ENCODE measurements at places on chromosomes 12 and 14. TPM values are rescaled to one million over a fixed set of nuclear protein-coding genes. Genes with fewer than 3 reads are reported as not detected.

The DNAJC22 gene
- total RNA-seq, result 1.9 TPM

The AMIGO2 gene
- 21.8 TPM for total RNA-seq

The WNT1 gene
- not detected for total RNA-seq

The PRB2 gene
- total RNA-seq, result not detected

The SYNDIG1L gene
- total RNA-seq, result not detected

The CDK17 gene
- 23.2 TPM for total RNA-seq

The MTRFR gene
- total RNA-seq, result 21.5 TPM

The SLC6A15 gene
- total RNA-seq, result 0.36 TPM

The TEAD4 gene
- total RNA-seq, result 47.6 TPM

The CLEC9A gene
- not detected for total RNA-seq

The SIX1 gene
- total RNA-seq, result 7.4 TPM

The REM2 gene
- 0.18 TPM for total RNA-seq

The PAPLN gene
- 22.2 TPM for total RNA-seq

Measured in Panc1 (cell line).